IMR-90 (cell line): ENCODE measurements at places on chromosomes 4 and X. TPM values are rescaled to one million over a fixed set of nuclear protein-coding genes. Genes with fewer than 3 reads are reported as not detected.

- no peaks in the 10 kb centered on the region for H3K27me3 ChIP-seq
- H3K27ac ChIP-seq = peak overlapping the region; percentile 29; the same call in 1 of the 2 replicates
- no peak overlapping the region for H3K4me3 ChIP-seq
- H3K4me1 ChIP-seq = peaks cover 2% of the 10 kb centered on the region; the same call in 1 of the 2 replicates
- H3K36me3 ChIP-seq = no peaks in the 10 kb centered on the region
- DNase-seq = no peak
These were observed 30.5 kb upstream of the LIMCH1 start for GRCh38 chr4:41507291-41507947.

- no peaks in the 10 kb centered on the region for H3K4me1 ChIP-seq
- no peaks in the 10 kb centered on the region for H3K36me3 ChIP-seq
- no peak overlapping the region for H3K4me3 ChIP-seq
- H3K27ac ChIP-seq = no peak overlapping the region
- H3K27me3 ChIP-seq = no peaks in the 10 kb centered on the region
These were observed 30.4 kb downstream of the DRD5 start for GRCh38 chr4:9811806-9812205.

Gene VGLL1
- total RNA-seq = not detected in 2 replicates

- H3K27me3 ChIP-seq = no peaks in the 10 kb centered on the region
- H3K36me3 ChIP-seq = no peaks in the 10 kb centered on the region
- no peak overlapping the region for H3K27ac ChIP-seq
- H3K4me1 ChIP-seq = no peaks in the 10 kb centered on the region
- DNase-seq = no peak
- H3K4me3 ChIP-seq = no peak overlapping the region
These were observed 17.8 kb upstream of the LRCH2 start for GRCh38 chrX:115251458-115252233.

Gene WDR13
- 60.8 and 62.7 TPM in 2 replicates for total RNA-seq

- H3K4me1 ChIP-seq = no peaks in the 10 kb centered on the region
- H3K27me3 ChIP-seq = no peaks in the 10 kb centered on the region
- no peak within 1 kb of the TSS for H3K4me3 ChIP-seq
- no peaks in the 10 kb centered on the region for H3K36me3 ChIP-seq
These were observed at the start of gene NDST4 for GRCh38 chr4:115113506-115114106. TSS of gene NDST4 (minus strand) at chr4:115113620. CDS start at chr4:115077036, 36,584 bp downstream.

GRCh38 chr4:106277140-106277675 lies 38.8 kb downstream of the TBCK start:
- H3K4me1 ChIP-seq = peaks cover 2% of the 10 kb centered on the region; the same call in 1 of the 2 replicates
- H3K4me3 ChIP-seq = no peak overlapping the region
- H3K27ac ChIP-seq = no peak overlapping the region
- H3K36me3 ChIP-seq = peaks cover 5% of the 10 kb centered on the region; the same call in 1 of the 2 replicates
- DNase-seq = peak; percentile 2

Gene ASB11
- total RNA-seq = not detected in 2 replicates

DNA sequence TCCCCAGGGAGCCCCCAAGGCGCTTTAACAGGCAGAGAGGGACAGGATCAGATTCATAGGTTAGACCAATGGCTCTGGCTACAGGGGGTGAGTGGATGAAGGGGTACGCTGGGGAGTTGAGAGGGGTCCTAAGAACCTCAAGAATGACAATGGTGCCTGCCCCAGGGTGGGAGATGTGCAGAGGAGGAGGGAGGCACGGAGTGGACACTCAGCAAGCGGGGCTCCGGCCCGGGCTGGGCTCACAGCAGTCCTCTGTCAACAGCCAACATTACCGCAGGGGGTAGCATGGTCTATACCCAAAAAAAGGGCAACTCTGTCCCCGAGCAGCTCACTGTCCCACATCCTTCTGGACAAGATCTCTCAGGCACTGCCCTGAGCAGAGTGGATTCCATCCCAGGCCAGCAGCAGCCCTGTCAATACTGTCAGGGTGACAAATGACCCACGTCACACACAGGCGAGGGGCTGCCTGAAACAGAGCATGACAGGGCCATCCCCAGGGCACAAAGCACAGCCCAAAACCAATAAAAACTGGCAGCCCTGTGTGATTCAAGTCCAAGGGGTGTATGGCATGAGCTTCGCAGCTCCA lies 47.7 kb upstream of the PPP2R2C start:
- H3K4me1 ChIP-seq = no peaks in the 10 kb centered on the region
- H3K4me3 ChIP-seq = no peak overlapping the region
- no peak overlapping the region for H3K27ac ChIP-seq

Gene CT45A7
- not detected in 2 replicates for total RNA-seq

DNA sequence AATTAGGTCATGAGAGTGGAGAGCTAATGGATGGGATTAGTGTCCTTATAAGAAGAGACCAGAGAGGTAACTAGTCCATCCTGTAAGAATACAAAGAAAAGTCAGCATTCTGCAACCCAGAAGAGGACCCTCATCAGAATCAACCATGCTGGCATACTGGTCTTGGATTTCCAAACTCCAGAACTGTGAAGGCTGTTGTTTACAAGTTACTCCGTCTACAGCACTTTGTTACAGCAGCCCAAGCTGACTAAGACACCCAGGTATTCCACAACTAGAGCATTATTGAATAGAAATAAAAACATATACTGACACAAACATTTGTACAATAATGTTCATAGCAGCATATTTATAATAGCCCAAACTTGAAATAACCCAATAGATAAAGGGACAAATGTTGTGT lies 9.2 kb downstream of the TMEM156 start:
- no peaks in the 10 kb centered on the region for H3K36me3 ChIP-seq
- H3K4me3 ChIP-seq = no peak overlapping the region
- peaks cover 3% of the 10 kb centered on the region; the same call in 1 of the 2 replicates for H3K4me1 ChIP-seq
- no peaks in the 10 kb centered on the region for H3K27me3 ChIP-seq

Gene C4orf50
- total RNA-seq = not detected in 2 replicates

Gene GLRB
- 3.0 and 3.9 TPM in 2 replicates for total RNA-seq

Gene EFHC2
- 0.18 and 0.28 TPM in 2 replicates for total RNA-seq

DNA sequence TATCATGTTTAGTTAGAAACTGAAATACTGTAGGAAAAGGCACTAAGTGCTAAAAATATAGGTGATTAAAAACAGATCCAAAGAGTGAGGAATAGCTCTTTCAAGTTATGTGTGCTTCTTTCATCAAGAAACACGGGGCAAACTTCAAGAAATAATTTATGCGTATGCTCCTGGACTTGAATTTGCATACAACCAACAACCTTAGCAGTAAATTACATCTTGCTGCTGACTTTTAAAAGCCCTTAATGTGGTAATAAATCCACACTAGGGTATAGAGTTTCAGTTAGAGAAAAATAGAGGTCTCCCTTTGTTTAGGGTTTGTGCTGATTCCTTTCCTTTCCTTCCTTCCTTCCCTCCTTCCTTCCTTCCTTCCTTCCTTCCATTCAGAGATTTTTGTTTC lies 94.5 kb upstream of the GC start:
- H3K4me3 ChIP-seq = no peak overlapping the region
- H3K36me3 ChIP-seq = no peaks in the 10 kb centered on the region
- no peaks in the 10 kb centered on the region for H3K27me3 ChIP-seq
- no peaks in the 10 kb centered on the region for H3K4me1 ChIP-seq
- DNase-seq = no peak

Gene DKK2
- 0.72 and 0.83 TPM in 2 replicates for total RNA-seq

Gene MGST2
- total RNA-seq = 4.8 and 8.1 TPM in 2 replicates

Gene APBB2
- total RNA-seq = 64.7 and 75.5 TPM in 2 replicates

Gene UCP1
- not detected in 2 replicates for total RNA-seq

DNA sequence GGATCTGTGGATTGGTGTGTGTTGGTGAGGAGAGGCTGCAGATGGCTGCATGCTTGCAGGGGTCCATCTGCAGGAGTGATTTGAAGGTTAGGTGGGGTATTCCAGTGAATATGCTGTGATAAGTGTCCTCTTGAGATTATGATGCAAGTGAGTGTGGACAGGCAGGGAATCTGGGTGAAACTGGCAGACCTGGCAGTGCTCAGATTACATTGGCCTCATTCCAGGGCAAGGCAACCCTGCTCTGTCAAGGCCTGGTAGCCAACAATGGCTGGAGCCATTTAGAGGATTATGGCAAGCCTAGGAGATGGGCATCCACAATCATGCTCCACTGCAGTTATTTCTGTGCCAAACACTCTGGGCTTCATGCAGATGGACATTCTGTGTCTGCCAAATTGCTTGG lies 113.9 kb downstream of the RTL3 start:
- H3K27ac ChIP-seq = no peak overlapping the region
- no peaks in the 10 kb centered on the region for H3K4me1 ChIP-seq
- no peak overlapping the region for H3K4me3 ChIP-seq
- DNase-seq = no peak
- H3K36me3 ChIP-seq = no peaks in the 10 kb centered on the region

DNA sequence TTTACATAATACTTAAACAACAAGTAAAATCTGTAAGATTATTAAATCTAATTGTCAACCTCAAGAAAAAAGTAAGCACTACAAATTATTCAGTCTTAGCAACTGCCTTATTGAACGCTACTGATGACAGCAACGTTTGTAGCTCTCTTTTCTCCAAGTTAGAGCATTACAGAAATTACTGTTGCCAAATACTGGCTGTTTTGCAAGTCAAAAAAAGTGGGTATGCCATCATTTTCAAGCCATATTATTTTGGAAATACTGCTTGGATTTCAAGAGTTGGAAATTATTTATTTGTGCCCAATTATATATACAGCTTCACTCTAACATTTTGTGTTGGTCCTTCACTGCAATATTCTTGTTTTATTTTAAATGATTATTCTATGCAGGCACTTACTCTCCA lies 221.7 kb downstream of the CXXC4 start:
- no peaks in the 10 kb centered on the region for H3K4me1 ChIP-seq
- DNase-seq = no peak
- no peaks in the 10 kb centered on the region for H3K36me3 ChIP-seq
- no peak overlapping the region for H3K27ac ChIP-seq

GRCh38 chr4:105461221-105461620 lies 12.6 kb downstream of the PPA2 start:
- H3K4me1 ChIP-seq = peaks cover 4% of the 10 kb centered on the region; the same call in 1 of the 2 replicates
- H3K27me3 ChIP-seq = no peaks in the 10 kb centered on the region
- no peak overlapping the region for H3K4me3 ChIP-seq
- H3K36me3 ChIP-seq = peaks cover 2% of the 10 kb centered on the region; the same call in 1 of the 2 replicates

Gene FHL1
- total RNA-seq = 41.9 and 69.4 TPM in 2 replicates

Gene KIAA1210
- total RNA-seq = not detected in 2 replicates

GRCh38 chr4:125132729-125133128 lies 182.0 kb upstream of the FAT4 start:
- H3K27ac ChIP-seq = no peak overlapping the region
- H3K4me3 ChIP-seq = no peak overlapping the region
- no peaks in the 10 kb centered on the region for H3K4me1 ChIP-seq

DNA sequence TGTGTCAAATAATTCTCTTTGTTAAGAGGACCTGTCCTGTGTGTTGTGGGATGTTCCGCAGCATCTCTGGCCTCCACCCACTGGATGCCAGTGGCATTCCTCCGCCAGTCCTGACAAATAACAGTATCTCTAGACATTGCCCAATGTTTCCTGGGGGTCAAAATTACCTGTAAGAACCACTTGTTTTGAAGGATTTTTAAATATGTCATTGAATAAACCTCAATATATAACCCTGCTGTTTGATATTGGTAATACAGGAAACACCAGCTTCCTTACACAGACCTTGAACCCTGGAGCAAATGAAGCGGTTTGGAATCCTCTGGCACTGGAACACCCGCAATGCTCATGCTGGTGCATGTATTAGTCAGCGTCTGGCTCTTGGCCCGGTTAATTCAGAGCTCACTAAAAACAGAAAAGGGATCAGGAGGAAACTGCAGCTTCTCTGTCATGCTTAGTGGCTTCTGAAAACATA lies 101.3 kb downstream of the TBL1X start:
- H3K36me3 ChIP-seq = no peaks in the 10 kb centered on the region; the same call in 1 of the 2 replicates
- H3K4me1 ChIP-seq = peaks cover 6% of the 10 kb centered on the region; the same call in 1 of the 2 replicates
- H3K4me3 ChIP-seq = no peak overlapping the region
- no peaks in the 10 kb centered on the region for H3K27me3 ChIP-seq
- no peak overlapping the region for H3K27ac ChIP-seq

DNA sequence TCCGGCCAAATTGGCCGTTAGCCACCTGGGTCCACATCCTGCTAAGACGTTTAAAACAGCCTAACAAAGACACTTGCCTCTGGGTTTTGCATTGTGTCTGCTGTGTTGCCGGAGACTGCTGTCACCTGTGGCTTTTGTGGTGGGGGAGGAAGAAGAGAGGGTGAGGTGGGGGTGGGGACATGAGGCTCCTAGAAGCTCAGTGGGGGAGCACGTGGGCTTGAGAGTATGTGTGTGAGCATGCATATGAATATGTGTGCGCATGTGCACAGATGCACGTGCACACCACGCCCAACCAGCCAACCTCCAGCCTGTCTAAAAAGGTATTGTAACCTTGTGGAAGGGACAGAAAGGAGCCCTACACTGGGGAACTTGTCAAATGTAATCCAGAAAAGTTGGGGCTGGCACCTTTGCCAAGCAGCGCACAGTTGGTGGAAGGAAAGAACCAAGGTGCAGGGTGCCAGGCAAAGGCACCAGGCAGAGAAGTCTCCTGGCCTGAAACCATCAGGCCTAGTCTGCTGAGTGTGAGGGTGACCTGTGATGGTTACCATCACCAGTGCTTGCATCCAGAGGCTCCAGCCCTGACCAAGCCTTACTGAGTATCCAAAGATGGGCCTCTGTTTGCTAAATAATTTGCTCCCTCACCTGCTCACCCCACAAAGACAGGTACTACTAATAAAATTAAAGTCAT lies 10.1 kb upstream of the SASH3 start:
- DNase-seq = no peak
- H3K27me3 ChIP-seq = peaks cover 10% of the 10 kb centered on the region

- no peak overlapping the region for H3K27ac ChIP-seq
- H3K4me1 ChIP-seq = no peaks in the 10 kb centered on the region
- H3K36me3 ChIP-seq = no peaks in the 10 kb centered on the region
- H3K4me3 ChIP-seq = no peak overlapping the region
- no peak for DNase-seq
These were observed 381.0 kb downstream of the UNC5C start for GRCh38 chr4:95167805-95168204.

Gene FMR1NB
- not detected in 2 replicates for total RNA-seq

DNA sequence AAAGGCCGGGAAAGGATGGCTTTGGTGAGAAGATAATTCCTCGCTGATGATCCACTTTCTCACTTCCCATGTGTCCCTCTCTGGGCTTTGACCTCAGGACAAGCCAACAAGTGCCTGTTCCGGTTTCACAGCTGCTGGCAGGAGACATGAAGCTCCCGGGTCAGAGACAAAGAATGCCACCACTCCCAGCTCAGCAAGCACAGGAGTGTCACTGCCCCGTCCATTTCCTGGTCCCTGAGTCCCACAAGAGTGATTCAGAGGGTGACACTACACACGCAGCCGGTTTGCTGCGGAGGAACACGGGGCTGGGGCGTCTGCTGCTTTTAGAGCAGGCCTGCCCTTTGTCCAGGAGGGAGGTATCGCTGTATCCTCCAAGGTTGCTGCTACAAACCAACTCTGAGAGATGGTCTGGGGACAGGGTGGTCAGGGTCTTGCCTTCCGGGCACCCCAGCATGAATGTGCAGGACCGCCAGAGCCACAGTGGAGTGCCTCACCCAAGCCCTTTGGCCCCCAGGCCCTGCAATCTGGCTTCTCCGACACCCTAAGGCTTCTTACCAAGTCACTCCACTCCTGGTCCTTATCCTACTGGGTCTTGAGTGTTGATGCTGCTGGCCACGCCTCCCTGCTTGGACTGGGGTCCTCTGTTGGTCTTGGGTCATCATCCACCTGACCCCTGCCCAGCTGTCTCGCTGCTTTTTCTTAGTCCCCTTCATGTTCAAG lies 49.5 kb downstream of the CPZ start:
- H3K4me3 ChIP-seq = no peak overlapping the region
- peaks cover 12% of the 10 kb centered on the region; the same call in 1 of the 2 replicates for H3K27me3 ChIP-seq
- H3K27ac ChIP-seq = no peak overlapping the region
- no peaks in the 10 kb centered on the region for H3K4me1 ChIP-seq
